IPS-NIHi11 (cell line): ENCODE measurements at places on chromosomes 5 and 9.

DNA sequence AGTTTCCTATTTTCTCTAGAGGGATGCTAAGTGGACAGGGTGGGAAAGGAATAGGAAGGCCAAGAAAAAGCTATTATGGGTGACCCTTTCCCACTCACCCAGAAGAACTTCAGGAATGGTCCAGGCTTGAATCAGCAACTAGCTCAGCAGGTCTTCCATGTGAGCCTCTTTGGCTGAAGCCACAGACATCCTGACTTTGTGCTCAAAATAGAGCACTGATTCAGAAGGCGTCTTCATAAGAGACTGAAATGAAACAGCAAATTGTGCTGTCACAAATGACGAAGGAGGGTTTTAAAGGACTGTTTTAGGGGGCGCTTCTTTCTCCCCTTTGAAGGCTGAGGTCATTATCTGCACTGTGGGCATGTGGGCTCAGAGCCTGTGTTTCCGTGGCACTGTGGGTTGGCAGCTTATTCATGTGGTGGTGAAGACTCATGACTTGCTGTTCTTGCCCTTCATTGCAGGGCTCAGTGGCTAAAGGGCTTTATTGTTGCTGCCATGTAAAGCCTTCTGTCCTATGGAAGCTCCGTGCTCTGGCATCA, 65.8 kb upstream of the NFIL3 start:
- no peak for DNase-seq

GRCh38 chr5:108356286-108356685, 25.6 kb downstream of the FBXL17 start:
- DNase-seq = no peak

DNA sequence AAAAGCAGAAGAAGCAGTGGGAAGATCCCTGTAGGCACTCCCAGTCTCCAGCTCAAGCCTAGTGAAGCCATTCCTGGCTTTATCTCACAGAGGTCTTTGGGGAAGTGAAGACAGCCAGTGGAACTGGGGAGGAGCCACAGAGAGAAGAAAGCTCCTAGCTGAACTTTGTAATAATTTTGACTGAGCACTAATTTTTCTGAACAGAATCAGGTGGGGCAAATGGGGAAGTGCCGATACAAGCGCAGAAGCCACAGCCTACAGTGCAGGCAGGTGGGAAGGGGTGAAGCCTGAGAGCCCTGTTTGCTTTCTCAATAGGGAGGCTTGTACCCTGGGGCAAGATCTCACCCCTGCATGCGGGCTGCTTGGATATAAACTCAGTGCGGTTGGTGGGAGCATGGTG, 48.4 kb upstream of the SNAPC3 start:
- no peak for DNase-seq

- DNase-seq = no peak
Measured at GRCh38 chr5:51208296-51208695, 175.0 kb upstream of the ISL1 start.

GRCh38 chr5:126300293-126300692, 122.9 kb upstream of the GRAMD2B start:
- peak; percentile 13 for DNase-seq

DNA sequence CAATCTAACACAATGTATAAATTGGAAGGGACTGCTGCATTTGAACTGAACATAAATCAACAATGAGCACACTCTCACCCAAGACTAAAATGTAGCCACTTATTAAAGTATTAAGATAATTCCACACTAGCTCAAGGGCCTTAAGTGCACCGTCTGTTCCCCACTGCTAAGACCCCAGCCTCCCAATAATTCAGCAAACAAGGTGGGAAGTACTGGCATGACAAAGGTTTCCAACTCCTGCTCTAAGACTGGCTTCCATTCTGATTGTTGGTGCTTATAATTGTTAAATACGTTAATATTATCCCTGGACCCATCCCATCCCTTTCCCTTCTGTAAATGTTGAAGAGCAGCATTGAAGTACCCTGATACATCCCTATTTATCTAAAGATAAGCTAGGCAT, 636.7 kb downstream of the NR2F1-AS1 start:
- DNase-seq = no peak

DNA sequence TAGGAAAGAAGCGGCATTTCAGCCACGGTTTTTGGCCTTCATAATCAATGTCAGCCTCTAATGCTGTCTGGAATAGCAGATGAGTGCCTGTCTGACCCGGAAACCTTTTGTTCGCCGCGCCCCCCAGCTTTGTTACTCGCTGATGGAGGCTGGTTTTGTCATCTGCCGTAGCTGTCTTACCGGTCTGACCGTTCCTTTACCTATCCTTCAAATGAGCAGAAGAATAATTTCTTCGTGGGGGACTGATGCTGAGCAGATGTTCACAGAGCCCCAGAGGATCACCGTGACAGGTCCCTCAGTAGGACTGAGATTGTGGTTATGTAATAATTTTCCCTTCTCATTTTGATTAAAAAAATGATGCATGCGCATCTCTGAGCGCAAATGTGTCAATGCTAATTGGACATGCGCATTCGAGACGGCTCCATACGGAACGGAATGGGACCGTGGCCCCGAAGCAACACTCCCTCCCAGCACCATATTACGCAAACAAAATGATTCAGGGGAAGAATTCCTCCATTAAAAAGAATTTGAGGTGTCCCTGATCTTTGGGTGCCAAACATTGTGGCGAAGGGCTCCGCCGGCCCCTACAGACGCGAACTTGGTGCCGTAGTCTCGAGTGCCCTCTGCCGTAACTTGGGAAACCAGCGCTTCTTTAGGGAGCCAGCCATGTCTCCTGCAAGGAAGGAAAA, 27.6 kb downstream of the TLX3 start:
- DNase-seq = peak; percentile 52

DNA sequence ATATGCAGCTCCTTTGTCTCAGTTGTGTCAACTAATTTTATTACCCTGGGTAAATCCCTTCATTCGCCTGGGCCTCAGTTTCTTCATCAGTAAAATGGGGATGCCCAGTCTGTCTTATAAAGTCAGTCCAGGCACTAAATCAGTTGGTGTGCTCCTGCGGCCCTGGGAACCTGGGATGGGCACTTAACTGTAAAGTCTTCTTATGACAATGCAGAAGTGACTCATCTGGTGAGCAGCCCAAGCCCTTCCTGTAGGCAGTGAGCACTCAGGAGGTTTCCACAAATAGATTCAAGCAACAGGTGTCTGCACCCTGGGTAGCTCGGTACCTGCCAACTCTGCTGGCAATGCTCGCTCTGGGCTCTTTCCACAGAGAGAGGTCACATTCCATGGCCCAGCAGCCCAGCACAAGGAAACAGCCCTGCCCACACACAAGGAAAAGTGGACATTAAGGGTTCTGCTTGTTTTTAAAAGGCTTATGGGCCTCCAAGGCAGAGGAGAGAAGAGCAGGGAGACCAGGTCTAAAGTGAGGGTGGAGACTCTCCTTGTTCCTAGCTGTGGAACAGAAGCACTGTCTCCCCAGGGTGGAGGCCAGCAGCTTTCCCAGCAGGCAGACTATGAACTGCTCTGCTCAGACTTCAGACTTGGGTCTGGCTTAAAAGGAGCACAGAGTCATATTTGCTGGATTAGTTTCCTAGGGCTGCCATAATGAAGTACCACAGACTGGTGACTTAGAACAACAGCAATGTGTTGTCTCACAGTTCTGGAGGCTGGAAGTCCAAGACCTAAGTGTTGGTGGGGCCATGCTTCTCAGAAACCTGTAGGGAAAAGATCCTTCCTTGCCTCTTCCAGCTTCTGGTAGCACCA, 89.7 kb upstream of the ADRA1B start:
- peak; percentile 47 for DNase-seq
